ENCODE measurements at places on chromosomes 3 and 15.

- H3K4me3 ChIP-seq = no peak overlapping the region
- no peak overlapping the region for H3K27ac ChIP-seq
- no peak for DNase-seq
- no peaks in the 10 kb centered on the region for H3K36me3 ChIP-seq
Observed at GRCh38 chr3:48226939-48227338, 3.6 kb downstream of the CAMP start.

DNA sequence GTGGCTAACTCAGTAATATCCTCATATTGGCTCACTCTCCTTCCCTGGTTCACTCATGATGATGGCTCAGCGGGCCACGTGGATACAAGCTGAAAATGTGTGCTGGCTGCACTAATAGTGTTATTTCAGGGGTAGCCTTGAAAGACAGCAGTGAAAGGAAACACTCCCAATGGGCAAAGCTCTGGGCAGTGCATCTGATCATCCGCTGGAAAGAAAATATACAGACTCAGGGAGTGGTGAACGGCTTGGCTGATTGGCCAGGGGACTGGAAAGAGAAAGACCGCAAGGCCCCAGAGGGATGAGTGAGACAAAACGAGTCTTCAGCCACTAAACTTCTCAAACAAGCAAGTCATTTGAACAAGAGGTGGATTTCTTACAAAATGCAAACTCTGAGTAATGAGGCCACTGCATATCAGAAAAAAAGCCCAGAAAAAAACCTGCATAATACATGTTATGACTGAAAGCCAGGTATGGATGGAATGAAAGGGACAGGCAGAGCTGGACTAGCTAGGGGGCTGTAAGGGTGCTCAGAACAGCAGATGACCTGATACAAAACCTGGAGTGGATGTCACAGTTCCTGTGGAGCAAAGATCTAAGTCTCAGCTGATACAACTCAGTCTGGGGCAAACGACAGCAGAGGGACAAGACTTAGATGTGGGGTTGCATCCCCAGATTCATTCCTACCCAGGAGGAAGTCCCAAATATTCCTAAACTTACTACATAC, 33.3 kb downstream of the CMTM6 start:
- no peak for DNase-seq
- no peak overlapping the region for H3K27ac ChIP-seq
- peaks cover 12% of the 10 kb centered on the region for H3K4me1 ChIP-seq
- no peaks in the 10 kb centered on the region for H3K27me3 ChIP-seq
- H3K4me3 ChIP-seq = no peak overlapping the region
- no peaks in the 10 kb centered on the region for H3K36me3 ChIP-seq

GRCh38 chr3:150030841-150031240, 60.1 kb upstream of the PFN2 start:
- no peak overlapping the region for H3K27ac ChIP-seq
- no peaks in the 10 kb centered on the region for H3K27me3 ChIP-seq
- no peak overlapping the region for H3K4me3 ChIP-seq
- H3K36me3 ChIP-seq = no peaks in the 10 kb centered on the region
- H3K4me1 ChIP-seq = no peaks in the 10 kb centered on the region

- peaks cover 72% of the 10 kb centered on the region for H3K4me1 ChIP-seq
- no peaks in the 10 kb centered on the region for H3K36me3 ChIP-seq
- no peak for DNase-seq
- peak overlapping the region; percentile 78 for H3K27ac ChIP-seq
Observed at GRCh38 chr15:74784426-74785193, 2.7 kb downstream of the CSK start.

DNA sequence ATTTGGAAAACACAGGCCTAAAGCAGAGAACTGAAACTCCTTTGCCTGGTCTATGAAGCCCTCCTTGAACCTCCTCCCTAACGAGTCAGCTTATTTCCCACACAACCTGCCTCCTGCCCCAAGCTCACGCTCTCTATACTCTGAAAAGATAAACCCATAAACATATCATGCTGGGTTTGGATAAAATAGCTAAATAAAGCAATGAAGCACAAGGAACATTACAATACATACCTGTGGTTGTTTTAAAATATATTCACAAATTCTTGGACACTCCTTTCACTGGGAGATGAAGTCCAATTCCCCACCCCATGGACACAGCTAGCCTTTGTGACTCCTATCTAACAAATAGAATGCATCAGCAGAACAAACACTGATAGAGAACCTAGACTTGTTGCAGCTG, 98.2 kb downstream of the PLCH1 start:
- no peak overlapping the region for H3K4me3 ChIP-seq
- no peaks in the 10 kb centered on the region for H3K36me3 ChIP-seq
- DNase-seq = no peak
- H3K27ac ChIP-seq = no peak overlapping the region
- peaks cover 7% of the 10 kb centered on the region for H3K4me1 ChIP-seq

DNA sequence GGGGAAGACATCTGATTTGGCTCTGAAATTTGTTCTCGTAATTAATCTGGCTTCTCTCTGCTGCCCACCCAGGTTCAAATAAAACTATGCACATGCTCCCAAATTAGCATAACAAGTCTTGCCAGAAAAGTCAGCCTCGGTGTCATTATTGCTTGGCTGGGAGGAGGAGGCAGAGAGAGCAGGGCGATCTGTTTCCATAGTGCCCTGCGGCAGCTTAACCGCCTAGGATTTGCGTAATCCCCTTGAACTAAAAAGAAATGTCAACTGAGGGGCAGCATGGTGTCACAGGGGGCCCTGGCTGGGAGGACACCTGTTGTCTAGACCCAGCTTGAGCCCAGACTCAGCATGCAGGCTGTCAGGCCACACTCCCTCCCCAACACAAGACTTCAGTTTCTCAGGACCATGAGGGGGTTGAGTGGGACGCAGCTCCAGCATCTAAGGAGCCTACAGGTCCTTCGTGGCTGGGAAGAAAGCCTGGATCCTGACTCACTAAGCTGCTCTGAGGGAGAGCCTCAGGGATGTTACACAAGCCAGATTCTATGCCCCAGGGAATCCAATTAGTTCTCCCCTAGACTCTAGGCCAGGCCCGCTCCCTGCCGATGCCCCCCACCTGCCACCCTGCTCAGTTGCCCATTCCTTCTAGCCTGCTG, 17.3 kb downstream of the MRPS11 start:
- H3K4me1 ChIP-seq = no peaks in the 10 kb centered on the region
- H3K27ac ChIP-seq = no peak overlapping the region
- no peak for DNase-seq
- H3K4me3 ChIP-seq = no peak overlapping the region

DNA sequence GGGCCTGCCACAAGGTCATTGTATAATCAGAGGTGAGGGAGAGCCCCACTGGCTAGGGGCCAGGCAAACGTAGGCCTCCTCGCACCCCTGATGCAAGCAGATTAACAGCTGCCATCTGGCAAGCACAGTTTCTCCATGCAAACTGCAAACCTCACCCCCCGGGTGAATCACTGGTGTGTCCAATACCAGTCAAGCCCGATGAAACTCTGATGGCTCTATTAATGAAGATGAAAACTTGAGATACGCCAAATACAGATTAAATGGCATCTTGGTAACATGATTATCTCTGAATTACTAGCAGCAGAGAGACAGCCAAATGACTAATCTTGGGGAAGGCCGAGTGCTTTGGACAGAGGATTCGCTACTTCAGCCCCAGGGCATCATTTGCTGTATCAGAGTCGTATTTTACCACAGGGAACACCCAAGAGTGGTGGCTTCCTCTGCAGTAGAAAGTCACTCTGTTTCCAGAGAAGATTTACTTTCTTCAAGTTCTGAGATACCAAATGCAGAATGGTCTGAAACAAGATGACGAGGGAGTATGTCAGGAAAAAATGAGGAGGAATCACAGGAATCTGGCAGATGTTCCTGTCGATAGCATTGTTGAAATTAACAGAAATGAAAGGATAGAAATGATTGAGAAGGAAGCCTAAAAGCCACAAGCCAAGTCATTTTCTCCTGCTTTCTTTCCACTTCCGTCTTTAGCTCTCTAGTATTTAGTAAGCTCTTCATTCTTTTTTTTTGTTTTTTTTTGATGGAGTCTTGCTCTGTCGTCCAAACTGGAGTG, 96.2 kb upstream of the NR2F2 start:
- no peak overlapping the region for H3K27ac ChIP-seq
- no peak overlapping the region for H3K4me3 ChIP-seq
- no peaks in the 10 kb centered on the region for H3K27me3 ChIP-seq

DNA sequence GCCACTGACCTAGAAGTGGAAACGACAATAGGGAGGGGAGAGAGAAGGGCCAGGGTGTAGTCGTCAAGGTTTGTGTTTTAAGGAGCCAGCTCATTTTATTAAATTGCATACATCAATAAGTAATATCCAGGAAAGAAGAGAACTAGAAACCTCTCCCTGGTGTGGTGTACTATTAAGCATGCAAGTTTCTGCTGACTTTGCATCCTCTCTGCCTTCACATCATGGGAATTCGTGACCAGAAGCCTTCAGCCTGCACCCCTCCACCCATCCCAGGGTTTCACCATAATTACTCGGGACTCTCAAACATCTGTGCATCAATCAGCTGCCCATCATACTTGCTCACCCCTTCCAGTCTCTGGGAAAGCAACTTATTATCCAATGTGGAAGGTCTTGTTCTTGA, 70.9 kb upstream of the UBE3A start:
- H3K36me3 ChIP-seq = no peaks in the 10 kb centered on the region
- H3K27me3 ChIP-seq = no peaks in the 10 kb centered on the region
- no peak overlapping the region for H3K4me3 ChIP-seq

- H3K27ac ChIP-seq = peak overlapping the region; percentile 68
- no peaks in the 10 kb centered on the region for H3K36me3 ChIP-seq
- peaks cover 58% of the 10 kb centered on the region for H3K4me1 ChIP-seq
- H3K27me3 ChIP-seq = no peaks in the 10 kb centered on the region
- no peak for DNase-seq
Observed at GRCh38 chr15:70701891-70702568, 61.3 kb downstream of the UACA start.

- no peaks in the 10 kb centered on the region for H3K4me1 ChIP-seq
- DNase-seq = no peak
- H3K4me3 ChIP-seq = no peak overlapping the region
- H3K27ac ChIP-seq = no peak overlapping the region
Observed at GRCh38 chr15:92155934-92156333, 237.7 kb upstream of the ST8SIA2 start.

GRCh38 chr15:64979252-64979710, 10.4 kb downstream of the SPG21 start:
- H3K27me3 ChIP-seq = no peaks in the 10 kb centered on the region
- peaks cover 20% of the 10 kb centered on the region for H3K36me3 ChIP-seq
- no peaks in the 10 kb centered on the region for H3K4me1 ChIP-seq
- DNase-seq = no peak
- no peak overlapping the region for H3K4me3 ChIP-seq

- no peaks in the 10 kb centered on the region for H3K27me3 ChIP-seq
- H3K27ac ChIP-seq = no peak overlapping the region
- H3K4me3 ChIP-seq = no peak overlapping the region
- no peaks in the 10 kb centered on the region for H3K4me1 ChIP-seq
- no peak for DNase-seq
Observed at GRCh38 chr3:172918568-172919296, 168.2 kb downstream of the ECT2 start.

DNA sequence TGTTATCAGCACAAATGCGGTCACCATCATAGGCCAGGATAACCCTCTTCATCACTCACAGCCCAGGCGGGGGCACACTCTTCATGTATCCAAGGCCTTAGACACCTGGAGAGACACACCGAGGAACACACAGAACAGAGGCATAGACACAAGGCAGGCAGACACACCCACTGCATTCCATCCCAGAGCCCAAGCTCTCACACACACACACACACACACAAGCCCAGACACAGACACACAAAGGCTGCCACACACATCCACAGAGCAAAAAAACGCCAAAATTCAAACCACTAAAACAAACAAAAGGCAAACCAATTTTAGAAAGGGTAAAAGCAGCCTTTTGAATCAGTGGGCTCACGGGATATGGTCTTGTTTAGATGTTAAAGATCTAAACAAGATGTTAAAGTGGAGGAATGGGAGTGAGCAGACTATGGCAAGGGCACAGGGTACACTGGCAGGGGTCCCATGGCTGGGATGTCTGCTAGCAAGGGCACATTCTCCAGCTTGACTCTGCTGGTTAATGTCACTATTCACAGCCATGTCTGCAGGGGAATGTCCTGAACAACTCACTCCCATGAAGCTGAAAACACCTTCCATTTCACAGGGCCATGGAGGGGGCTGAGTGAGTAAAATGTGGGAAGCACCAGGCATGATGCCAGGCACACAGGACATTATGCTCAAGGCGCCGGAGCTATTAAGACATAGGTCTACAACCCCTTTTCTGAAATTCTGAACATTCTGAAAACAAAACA, 14.9 kb upstream of the CRABP1 start:
- H3K36me3 ChIP-seq = no peaks in the 10 kb centered on the region
- H3K4me1 ChIP-seq = no peaks in the 10 kb centered on the region
- no peak for DNase-seq
- H3K4me3 ChIP-seq = no peak overlapping the region
- no peak overlapping the region for H3K27ac ChIP-seq
- no peaks in the 10 kb centered on the region for H3K27me3 ChIP-seq

GRCh38 chr3:119601154-119601553, 3.5 kb downstream of the PLA1A start:
- H3K27me3 ChIP-seq = no peaks in the 10 kb centered on the region
- H3K4me3 ChIP-seq = no peak overlapping the region
- H3K36me3 ChIP-seq = no peaks in the 10 kb centered on the region
- peaks cover 4% of the 10 kb centered on the region for H3K4me1 ChIP-seq
- H3K27ac ChIP-seq = no peak overlapping the region

- no peaks in the 10 kb centered on the region for H3K36me3 ChIP-seq
- no peaks in the 10 kb centered on the region for H3K27me3 ChIP-seq
- H3K27ac ChIP-seq = no peak overlapping the region
- no peak overlapping the region for H3K4me3 ChIP-seq
- no peak for DNase-seq
Observed at GRCh38 chr3:19866751-19867347, 67.2 kb downstream of the EFHB start.

GRCh38 chr15:89410039-89410435, 75.4 kb upstream of the POLG start:
- H3K36me3 ChIP-seq = no peaks in the 10 kb centered on the region
- peaks cover 40% of the 10 kb centered on the region for H3K4me1 ChIP-seq
- no peak for DNase-seq
- H3K4me3 ChIP-seq = no peak overlapping the region

GRCh38 chr3:52444860-52445793, at the start of gene SEMA3G:
Gene SEMA3G, minus strand, starts transcription at chr3:52445103. Its CDS starts 76 bp downstream, at chr3:52445027.
- no peaks in the 10 kb centered on the region for H3K27me3 ChIP-seq
- H3K4me1 ChIP-seq = no peaks in the 10 kb centered on the region
- DNase-seq = peak; percentile 81

DNA sequence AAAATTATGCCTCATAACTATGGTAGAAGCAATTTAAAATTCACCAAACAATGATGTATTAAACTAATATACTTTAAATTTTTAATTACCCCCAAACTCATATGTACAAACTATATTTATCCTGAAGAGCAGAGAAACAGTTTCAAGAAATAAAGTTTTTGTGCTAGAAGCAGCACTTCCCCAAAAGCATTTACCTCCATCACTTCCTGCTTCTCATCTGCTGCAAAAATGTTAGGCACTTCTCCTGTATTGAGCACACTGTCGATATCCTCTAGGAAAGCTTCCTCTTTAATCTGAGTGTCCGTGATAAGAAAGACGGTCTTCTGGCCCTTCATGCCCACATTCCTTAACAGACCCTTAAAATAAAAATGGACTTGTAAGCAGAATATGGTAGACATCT, 101.5 kb upstream of the ASB14 start:
- H3K36me3 ChIP-seq = no peaks in the 10 kb centered on the region
- no peaks in the 10 kb centered on the region for H3K4me1 ChIP-seq
- H3K27me3 ChIP-seq = no peaks in the 10 kb centered on the region

GRCh38 chr3:168024537-168024941, 71.2 kb downstream of the GOLIM4 start:
- DNase-seq = no peak
- H3K4me1 ChIP-seq = peaks cover 26% of the 10 kb centered on the region
- H3K4me3 ChIP-seq = no peak overlapping the region
- peaks cover 77% of the 10 kb centered on the region for H3K36me3 ChIP-seq
- H3K27ac ChIP-seq = peak overlapping the region; percentile 38
- H3K27me3 ChIP-seq = no peaks in the 10 kb centered on the region

Measured in sigmoid colon (tissue), 7 donors.